ENCODE measurements at places on chromosomes 2 and 18. TPM values are rescaled to one million over a fixed set of nuclear protein-coding genes. Genes with fewer than 3 reads are reported as not detected.
A peak's percentile ranks its signal among the peaks of the same experiment; 100 is the strongest.

Gene DPP4
- 16.7 TPM for total RNA-seq

- no peaks in the 10 kb centered on the region for H3K36me3 ChIP-seq
- DNase-seq, result no peak
- no peak overlapping the region for H3K27ac ChIP-seq
- no peak overlapping the region for H3K4me3 ChIP-seq
- H3K27me3 ChIP-seq, result no peaks in the 10 kb centered on the region
Measured at GRCh38 chr18:36083729-36084128, 16.4 kb upstream of the RPRD1A start.

DNA sequence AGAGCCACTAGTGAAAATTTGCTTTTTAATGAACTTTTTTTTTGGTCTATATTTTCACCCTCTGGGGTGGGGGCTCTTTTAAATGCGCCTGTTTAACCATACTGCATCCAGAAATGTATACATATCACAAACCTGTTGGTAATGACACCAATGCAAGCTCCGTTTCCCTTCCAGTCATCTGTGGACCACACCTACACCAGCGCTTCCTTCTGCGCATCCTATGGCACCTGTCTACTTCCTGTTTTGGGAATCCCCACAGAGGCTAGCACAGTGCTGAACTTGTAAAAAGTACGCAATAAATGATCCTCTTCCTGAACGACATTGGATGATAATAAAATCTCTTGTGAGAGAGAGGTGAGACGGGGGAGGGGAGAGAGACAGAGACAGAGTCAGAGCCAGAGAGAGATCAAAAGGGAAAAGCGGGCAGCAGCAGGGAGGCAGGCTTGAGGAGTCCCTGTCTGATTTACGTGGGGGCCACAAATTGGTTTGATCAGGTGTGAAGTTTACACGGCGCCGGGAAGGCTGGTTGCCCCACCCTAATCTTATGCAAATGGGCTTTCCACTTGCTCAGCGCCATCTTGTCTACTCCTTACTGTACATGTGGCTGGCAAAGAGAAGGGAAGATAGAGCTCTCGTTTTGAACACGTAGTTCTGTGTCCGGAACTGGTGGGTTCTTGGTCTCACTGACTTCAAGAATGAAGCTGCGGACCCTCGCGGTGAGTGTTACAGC is 38.1 kb upstream of the SLC38A11 start:
- H3K36me3 ChIP-seq, result no peaks in the 10 kb centered on the region
- no peak overlapping the region for H3K4me3 ChIP-seq
- no peaks in the 10 kb centered on the region for H3K27me3 ChIP-seq
- DNase-seq, result no peak
- peaks cover 3% of the 10 kb centered on the region for H3K4me1 ChIP-seq

Gene CLIP4
- 36.8 TPM for total RNA-seq

DNA sequence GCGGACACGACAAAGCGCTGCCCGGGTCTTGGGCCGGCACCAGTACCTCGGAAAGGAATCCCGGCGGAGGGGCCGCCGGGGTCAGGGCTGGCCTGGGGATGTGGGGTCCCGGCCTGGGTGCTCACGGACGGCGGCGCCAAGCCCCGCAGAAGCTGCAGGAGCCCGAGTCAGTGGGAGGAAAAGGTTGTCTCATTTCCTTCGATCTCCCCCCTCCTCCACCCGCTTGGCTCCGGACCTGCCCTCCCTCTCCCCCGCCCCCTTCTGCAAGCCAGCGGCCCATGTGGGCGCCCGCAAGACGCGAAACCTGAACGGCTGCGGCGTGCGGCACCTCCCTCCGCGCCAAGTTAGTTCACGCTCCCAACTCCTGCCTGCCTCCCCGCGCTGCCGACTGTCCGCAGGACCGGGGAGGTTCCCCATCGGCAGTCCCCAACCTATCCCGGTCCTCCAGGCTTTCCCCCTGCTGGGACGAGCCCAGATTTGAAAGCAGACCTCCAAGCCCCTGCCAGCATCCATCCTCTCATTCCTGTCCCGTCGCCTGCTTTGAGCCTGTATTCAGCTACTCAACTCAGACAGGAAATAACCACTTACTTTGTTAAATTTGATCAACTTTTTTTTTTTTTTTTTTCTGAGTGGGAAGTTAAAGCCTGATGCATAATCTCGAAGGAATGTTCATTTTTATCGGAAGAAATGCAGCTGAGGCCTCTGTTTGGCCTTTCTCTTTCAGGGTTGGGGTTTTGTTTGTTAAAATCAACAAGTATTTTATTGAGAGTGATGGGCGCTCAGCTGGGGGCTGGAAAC is at the start of gene EVA1A:
Gene EVA1A, minus strand, starts transcription at position 172 of the 798 bp plus-strand sequence. CDS start 42,799 bp downstream, outside the sequence.
- peaks cover 9% of the 10 kb centered on the region for H3K27me3 ChIP-seq
- DNase-seq, result no peak
- no peaks in the 10 kb centered on the region for H3K36me3 ChIP-seq
- no peak within 1 kb of the TSS for H3K27ac ChIP-seq
- peaks cover 9% of the 10 kb centered on the region for H3K4me1 ChIP-seq

Gene GALNT14
- total RNA-seq, result not detected

GRCh38 chr2:55338268-55338667 is 69.2 kb upstream of the MTIF2 start:
- no peaks in the 10 kb centered on the region for H3K27me3 ChIP-seq
- no peak overlapping the region for H3K27ac ChIP-seq
- no peaks in the 10 kb centered on the region for H3K4me1 ChIP-seq
- H3K36me3 ChIP-seq, result no peaks in the 10 kb centered on the region

Gene AGXT
- not detected for total RNA-seq

DNA sequence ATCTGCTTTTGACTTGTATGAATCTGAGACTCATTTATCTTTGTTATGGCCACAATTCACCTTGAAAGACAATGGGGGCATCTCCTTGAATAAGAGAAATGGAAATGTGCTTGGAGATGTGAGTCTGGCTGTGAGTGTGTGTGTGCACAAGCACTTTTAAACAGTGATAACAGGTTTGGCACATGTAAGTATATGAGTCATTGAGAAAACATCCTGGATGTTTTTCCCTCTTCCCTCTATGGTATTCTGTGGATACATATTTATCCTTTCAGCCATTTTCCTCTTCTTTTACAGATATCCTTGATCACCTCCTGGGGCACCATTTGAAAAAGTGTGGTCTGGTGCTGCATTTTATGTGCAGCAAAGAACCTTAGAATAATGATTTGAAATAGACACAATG is 317.3 kb upstream of the THUMPD2 start:
- no peak overlapping the region for H3K4me3 ChIP-seq
- DNase-seq, result no peak
- H3K27ac ChIP-seq, result no peak overlapping the region

- H3K27ac ChIP-seq, result no peak overlapping the region
- H3K4me3 ChIP-seq, result no peak overlapping the region
- H3K27me3 ChIP-seq, result peaks cover 3% of the 10 kb centered on the region
- DNase-seq, result no peak
Measured at GRCh38 chr18:59085126-59085794, 54.4 kb upstream of the SEC11C start.

DNA sequence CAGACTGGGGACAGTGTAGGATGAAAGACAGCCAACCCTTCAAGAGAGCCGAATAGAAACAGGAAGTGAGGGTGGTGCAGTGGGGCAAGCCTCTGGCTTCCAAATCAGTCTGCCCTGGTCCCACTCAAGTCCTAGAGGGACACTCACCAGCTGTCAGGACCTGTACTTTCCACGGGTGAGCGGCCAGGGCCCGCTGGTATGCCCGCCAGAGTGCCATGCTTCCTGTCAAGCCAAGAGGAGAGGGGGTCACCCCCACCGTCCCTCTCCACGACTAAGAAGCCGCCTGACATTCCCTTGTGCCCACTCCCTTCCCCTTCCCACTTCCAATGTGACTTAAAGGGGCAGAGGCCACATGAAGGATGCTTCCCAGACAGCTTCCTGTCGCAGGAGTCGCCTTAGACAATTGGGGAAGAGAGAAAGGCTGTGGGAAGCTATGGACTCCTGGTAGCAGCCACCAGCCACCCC is 564 bp downstream of the MPV17 start:
- peak overlapping the region; percentile 86 for H3K4me3 ChIP-seq
- peaks cover 25% of the 10 kb centered on the region for H3K4me1 ChIP-seq
- H3K27me3 ChIP-seq, result no peaks in the 10 kb centered on the region

DNA sequence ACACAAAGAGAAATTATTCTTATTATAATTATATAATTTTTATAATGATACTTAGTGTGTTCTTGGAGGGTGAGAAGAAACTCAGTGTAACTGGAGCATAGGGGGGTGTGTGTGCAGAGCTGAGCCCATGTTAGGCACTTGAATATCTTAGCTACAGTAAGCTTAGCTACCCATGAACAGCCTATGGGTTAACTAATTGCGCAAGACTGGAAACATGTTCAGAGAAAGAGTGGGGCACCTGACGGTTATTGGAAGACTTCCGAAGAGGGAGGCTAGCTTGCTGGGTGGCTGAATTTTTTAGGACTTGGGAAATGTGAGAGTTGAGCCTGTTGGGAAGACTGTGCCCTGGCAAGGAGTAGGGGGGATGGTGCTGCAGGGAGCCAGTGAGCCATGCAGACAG is 229.2 kb downstream of the SLC4A3 start:
- H3K4me3 ChIP-seq, result no peak overlapping the region
- H3K27me3 ChIP-seq, result no peaks in the 10 kb centered on the region
- H3K36me3 ChIP-seq, result no peaks in the 10 kb centered on the region
- no peak overlapping the region for H3K27ac ChIP-seq
- H3K4me1 ChIP-seq, result no peaks in the 10 kb centered on the region

All from CD4-positive, alpha-beta T cell (primary cell).